ENCODE measurements at places on chromosomes 7 and 10. TPM values are rescaled to one million over a fixed set of nuclear protein-coding genes. Genes with fewer than 3 reads are reported as not detected.
A peak's percentile ranks its signal among the peaks of the same experiment; 100 is the strongest.

The EPO gene
- total RNA-seq = 0.63 TPM

The SPOCK2 gene
- total RNA-seq = 4.7 TPM

The SRRT gene
- total RNA-seq = 238 TPM

The GIMAP6 gene
- total RNA-seq = 0.18 TPM

The HOXA1 gene
- total RNA-seq = not detected

The TSPAN13 gene
- total RNA-seq = 32.7 TPM

The HHEX gene
- total RNA-seq = 4.8 TPM

The FLNC gene
- 8.0 TPM for total RNA-seq

The CTAGE4 gene
- 23.3 TPM for total RNA-seq

GRCh38 chr7:106031300-106032035 is 68.4 kb downstream of the CDHR3 start:
- no peak for DNase-seq

DNA sequence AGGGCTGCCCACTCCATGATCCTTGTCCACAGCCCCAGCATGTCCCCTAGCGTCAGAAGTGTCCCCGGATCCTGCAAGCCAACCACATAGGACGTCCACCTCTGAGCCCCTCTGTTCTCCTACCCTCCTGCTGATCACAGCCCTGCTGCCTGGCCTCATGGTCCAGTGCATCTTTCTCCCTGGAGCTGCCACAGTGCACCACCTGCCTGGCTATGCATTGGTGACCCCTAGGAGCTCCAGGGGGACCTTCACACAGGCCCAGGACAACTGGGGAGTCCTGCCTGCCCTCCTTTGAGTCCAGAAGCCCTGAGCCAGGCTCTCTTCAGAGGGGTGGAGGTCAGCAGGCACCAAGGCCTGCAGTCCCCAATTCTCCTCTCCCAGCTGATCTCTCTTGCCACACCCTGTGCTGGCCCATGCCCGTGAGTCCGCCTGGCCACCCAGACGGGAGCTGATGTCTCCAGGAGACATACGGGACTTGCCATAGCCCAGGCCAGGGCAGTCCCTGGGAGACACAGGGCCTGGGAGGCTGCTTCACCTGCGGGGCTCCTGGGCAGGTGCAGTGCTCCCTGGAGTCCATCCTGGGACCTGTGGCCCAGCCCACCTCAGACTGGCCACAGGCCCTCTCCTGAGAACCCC is 77.4 kb upstream of the RET start:
- no peak for DNase-seq

- DNase-seq = peak; percentile 10
These were observed 50.1 kb upstream of the INPP5A start for GRCh38 chr10:132487241-132488135.

DNA sequence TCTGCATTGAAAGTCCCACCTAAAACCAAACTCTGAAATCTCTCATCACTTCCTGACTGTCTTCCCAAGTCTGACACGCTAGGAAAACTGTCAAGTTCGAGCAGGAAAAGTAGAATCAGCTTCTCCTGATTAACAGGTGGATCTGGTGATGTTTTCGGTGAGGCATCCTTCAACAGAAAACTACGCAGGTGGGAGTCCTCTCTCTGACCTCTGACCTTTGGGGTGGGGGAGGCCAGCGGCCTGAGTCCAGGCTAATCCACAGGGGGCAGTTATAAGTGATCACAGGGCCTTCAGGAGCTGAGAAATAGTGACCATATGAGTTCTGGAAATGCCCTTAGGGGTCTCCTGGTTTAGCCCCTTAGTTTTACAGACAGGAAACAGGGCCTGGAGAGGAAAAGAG is 13.4 kb upstream of the NPFFR1 start:
- no peak for DNase-seq

DNA sequence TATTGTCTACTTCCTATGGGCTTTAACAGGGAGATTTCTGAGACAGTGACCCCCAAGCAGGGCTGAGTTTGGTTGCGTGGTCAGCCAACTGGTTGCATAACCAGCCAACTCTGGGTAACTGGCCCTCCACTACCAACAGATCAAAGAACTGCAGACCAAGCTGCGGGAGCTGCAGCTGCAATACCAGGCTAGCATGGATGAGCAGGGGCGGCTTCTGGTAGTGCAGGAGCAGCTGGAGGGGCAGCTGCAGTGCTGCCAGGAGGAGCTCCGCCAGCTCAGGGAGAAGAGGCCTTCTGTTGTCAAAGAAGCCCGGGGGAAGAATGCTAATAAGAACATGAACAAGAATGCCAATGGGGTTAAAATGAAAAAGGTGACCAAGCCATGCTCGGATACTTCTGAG is 15.7 kb upstream of the FLNC start:
- DNase-seq = no peak

GRCh38 chr10:16867990-16868389 is 50.8 kb upstream of the RSU1 start:
- no peak for DNase-seq
